ENCODE measurements at places on chromosomes 1 and 21.

GRCh38 chr1:203306965-203307541 is 1.7 kb downstream of the BTG2 start:
- DNase-seq: no peak

DNA sequence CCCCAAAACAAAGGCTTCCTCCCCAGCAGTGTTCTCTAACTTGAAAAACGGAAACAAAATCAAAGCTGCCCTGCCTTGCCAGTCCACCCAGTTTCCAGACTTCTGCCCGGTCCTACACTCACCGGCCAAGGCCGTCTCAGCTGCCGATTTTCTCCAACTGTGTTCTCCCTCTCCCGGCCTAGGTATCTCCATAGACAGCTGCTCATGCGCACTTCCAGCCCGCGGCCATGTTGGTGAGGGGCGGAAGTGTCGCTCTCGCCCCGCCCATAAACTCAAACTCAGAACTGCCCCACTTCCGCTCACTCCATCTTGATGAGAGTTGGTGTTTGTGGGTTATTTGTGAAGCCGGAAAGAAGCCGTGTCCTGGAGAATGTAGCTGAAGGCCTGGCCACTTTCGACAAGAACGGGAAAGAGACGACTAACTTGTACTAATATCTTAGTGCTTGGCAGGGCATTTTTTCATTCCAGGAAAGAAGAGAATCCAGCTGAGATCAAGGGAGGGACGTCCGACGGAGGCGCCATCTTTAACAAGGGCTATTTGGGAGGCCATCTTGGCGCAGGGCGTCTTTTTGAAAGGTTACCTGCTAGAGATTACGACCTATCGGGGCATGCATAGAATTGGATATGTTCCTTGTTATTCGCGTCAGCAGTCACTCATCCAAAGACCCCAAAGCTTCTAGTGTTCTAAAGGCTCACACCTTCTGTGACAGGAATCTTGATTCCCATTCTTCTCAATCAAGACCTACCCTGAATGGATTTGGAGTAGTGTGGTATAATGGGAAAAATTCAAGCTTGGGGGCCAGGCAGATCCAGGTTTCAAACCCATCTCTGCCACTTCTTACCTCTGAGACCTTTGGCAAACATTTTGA is at the start of gene USF1:
Gene USF1, minus strand, starts transcription at position 242 of the 869 bp plus-strand sequence. CDS start 2,702 bp downstream, outside the sequence.
- DNase-seq: peak; percentile 88

DNA sequence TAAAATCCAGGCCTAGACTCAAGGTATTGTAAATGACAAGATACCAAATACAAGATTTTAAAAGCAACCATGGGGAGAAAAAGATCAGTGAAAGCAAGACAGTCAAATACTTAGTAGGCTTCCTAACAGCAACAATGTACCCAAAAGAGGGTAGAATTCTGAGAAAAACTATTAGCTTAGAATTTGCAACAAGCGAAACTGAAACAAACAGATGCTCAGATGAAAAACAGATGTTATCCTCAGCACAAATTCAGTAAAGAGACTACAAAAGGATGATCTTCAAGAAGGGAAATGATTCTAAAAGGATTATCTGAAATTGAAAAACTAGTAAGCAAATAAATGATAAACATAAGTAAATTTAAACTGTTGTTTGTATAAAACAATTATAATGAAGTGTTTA is 40.0 kb downstream of the PDC start:
- DNase-seq: no peak

GRCh38 chr1:203754455-203754864 is 10.5 kb upstream of the LAX1 start:
- no peak for DNase-seq

DNA sequence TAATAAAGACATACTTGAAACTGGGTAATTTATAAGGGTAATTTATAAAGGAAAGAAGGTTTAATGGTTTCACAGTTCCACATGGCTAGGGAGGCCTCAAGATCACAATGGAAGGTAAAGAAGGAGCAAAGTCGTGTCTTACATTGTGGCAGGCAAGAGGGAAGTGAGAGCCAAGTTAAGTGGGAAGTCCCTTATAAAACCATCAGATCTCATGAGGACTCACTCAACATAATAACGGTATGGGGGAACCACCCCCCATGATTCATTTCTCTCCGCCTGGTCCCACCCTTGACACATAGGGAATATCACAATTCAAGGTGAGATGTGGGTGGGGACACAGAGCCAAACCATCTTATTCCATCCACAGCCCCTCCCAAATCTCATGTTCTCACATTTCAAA is 76.8 kb upstream of the ZNF678 start:
- no peak for DNase-seq

GRCh38 chr1:100343897-100344296 is 8.4 kb upstream of the CDC14A start:
- no peak for DNase-seq

DNA sequence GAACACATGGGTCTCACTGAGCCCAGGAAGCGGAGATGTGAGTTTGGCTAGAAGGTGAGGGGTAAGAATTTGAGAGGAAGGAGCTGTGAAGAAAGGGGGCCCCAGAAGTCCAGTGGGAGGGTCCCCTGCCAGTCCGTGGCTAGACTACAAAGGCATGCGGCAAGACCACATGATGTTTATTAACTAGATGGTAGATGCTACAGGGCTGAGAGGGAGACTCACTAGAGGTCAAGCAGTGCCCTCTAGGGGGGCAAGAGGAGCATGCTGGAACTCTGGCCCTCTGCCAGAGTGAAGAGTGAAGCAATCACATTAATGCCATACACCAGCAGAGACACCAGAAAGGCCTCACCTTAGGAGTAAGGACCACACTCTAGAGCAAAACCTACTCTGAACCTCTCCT is 12.2 kb downstream of the KIAA0319L start:
- DNase-seq: peak; percentile 23

DNA sequence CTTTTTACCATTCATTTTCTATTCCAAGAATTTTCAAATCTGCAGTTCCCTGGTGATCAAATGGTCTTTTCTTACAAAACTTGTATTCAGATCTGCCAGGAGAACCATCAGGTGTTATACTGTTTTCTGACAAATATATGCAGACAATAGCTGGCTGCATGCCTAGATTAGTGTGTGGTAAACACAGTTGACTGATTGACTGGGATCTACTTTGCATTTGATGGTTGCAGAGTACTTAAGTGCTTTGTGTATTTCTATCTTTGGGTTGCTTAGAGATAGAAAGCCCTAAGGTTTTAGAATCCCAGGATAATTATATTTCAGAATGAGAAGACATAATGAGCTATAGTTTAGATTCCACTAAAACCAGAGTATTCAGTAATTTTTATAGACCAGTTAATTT is 102.0 kb upstream of the CHODL start:
- DNase-seq: no peak

DNA sequence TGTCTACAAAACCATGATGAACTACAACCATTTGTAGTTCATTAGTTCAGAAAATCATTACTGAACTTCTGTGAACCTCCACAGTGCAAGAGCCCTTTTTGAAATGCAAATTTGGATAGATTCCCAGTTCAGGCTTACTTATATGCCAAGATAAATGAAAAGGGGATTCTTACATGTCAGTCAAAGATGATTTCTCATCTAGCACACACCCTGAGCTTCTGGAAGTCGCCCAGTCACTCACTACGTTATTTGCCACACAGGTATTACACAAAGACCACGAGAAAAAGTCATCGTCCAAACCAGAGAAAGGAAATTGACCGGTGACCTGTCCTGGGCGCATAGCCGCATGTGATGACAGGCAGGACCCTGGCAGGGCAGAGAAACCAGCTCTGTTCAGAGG is 41.8 kb downstream of the ETS2 start:
- no peak for DNase-seq

GRCh38 chr1:157088607-157089006 is 11.0 kb downstream of the ETV3L start:
- DNase-seq: no peak

- DNase-seq: no peak
Measured at GRCh38 chr1:95889400-95889799, 655.4 kb downstream of the RWDD3 start.

DNA sequence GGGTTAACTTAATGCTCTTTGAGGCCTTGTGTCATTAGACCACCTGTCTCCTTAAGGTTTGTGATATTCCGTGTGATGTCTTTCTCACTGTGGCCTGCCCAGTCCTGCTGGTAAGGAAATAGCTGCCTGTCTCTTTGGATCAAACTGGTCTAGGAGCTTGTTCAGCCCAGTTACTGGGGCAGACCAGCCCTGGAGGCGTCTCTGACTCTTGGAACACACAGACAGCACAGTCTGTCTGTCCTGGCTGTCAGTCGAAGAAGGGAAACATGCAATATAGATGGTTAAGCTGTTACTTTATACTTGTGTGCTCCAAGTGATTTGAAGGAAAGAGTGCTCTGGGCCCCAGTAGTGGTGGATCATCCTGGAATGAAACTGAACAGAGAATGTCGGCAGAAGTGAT is 20.4 kb downstream of the PBX1 start:
- DNase-seq: no peak

DNA sequence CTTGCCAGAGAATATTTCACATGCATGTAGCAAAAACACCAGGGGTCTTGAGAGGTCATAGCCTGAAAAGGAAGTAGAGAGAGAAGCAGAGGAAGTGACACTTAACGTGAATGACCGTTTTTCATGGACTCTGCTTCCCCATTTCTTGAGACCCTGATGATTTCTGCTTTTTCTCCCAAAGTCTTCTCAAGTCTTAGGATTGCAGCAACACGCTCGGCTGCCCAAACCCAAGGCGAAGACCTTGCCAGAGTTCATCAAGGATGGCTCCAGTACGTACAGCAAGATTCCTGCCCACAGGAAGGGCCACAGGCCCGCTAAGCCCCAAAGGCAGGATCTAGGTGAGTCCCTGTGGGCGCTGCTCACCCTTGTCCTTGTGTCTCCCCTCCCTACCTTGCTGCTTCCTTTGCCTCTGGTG is 12.8 kb downstream of the THEMIS2 start:
- no peak for DNase-seq

- no peak for DNase-seq
Measured at GRCh38 chr1:173062150-173062938, 11.6 kb upstream of the TNFSF18 start.

DNA sequence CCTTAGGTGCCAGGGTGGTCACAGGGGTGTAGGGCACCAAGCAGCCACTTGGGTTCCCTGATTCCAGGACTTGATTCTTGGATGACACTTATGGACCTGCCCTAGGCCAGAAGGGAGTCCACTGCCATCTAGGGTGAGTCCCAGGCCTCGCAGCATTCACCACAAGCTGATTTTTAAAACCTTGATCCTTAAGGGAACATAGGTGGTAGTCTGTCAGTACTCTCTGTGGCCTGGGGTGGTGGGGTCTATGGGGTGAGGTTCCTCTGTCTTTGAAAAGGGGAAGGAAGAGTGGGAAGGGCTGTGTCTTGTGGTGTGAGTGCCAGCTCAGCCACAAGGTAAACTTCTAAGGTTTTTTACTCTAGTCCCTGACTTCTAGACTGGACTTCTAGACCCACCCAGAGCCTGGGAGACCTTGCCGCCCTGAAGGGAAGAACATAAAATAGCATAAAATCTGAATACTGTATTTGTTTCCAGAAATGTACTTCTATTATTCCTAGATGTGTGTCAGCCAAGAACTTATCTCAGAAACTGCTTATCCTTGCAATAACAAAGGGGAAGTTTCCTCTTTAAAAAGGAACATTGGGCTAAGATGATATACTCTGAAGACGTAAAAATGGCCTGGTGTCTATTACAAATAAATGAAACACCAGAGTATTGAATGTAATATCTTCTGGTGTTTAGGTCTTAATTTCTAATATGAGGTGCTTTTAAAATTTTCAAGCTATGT is 757.3 kb downstream of the LTN1 start:
- no peak for DNase-seq

DNA sequence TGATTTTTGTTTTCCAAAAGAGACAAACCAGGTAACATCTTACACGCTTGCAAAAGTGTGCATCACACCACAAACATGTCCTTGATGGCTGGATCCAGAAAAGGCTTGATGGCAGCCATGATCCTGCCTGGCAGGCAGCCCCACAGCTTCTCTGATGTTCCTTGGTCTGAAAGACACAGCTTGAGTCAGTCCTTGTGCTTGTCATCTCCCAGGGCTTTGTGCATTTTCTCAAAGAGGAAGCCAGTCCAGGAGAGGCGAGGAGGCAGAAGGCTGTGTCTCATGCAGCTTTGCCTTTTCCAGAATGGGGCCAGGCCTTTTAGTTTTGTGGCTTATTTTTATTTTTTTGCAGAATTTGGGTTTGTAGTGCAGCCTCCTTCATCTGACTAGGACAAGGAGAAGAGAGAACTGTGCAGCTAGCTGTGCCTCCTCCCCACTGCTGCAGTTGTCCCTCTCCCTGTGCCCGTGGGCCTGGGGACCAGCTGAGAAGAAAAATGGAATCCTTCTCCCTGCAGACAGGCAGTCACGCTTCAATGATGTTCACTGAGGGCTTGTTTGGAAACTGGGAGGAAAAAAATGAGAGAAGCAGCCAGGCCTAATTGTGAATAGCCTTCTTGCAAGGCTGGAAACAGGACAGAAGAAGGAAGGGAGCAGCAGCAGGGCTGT is 7.4 kb downstream of the FNDC5 start:
- no peak for DNase-seq

GRCh38 chr21:34126691-34127090 is 53.3 kb downstream of the MRPS6 start:
- DNase-seq: no peak

DNA sequence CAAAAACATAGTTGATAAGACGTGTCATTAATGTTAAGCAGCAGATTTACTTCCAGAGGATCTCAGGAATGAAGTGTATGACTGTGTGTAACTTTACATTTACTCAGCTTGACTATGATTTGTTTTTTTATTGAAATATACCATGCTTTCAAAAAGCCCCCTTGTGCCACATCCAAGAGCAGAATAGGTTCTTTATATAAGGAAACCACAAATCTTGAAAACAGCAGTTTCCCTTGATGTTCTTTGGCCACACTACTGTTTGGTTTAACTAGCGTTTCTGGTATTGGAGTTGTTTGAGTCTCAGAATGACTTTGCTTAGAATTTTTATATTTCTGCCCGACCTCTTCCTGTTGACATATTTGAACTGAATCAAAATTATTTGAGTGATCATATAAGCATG is 25.0 kb downstream of the LRRC8C start:
- DNase-seq: no peak

- DNase-seq: no peak
Measured at GRCh38 chr21:18026359-18026758, 207.2 kb upstream of the C21orf91 start.

DNA sequence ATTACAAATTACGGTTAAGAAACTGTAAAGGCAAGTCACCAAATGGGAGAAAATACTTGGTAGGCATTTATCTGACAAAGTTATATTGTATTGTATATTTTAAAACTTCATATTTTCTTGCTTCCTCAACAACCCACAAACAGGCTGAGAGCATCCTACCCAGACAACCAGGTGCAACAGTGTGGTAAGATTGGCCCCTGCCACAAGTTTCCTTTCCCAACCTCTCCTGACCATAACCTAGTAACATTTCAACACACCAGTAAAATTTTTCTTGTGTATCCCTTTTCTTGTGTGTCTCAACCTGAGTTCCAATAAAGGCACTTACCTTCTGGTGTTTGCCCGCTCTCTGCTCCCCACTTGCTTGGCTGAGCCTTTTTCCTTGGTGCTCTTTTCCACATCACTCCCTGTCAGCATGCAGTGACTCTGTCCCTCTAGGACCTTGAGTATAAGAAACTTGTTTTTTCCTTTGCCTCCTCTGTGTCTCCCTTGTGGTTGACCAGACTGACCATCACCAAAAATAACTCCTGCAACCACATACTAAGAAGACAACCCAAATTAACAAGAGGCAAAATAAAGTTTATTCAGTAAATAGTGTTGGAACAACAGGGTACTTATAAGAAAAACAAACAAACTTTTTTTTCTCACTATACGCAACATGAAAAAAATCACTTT is 40.9 kb downstream of the FCRL3 start:
- no peak for DNase-seq

All from activated naive CD4-positive, alpha-beta T cell (primary cell).